GM12865 (cell line): ENCODE measurements at places on chromosomes 16 and 17.

GRCh38 chr16:73046849-73047214 is 1.1 kb downstream of the ZFHX3 start:
- no peak for DNase-seq

- no peak for DNase-seq
These were observed 159.9 kb upstream of the GSE1 start for GRCh38 chr16:85453194-85453678.

DNA sequence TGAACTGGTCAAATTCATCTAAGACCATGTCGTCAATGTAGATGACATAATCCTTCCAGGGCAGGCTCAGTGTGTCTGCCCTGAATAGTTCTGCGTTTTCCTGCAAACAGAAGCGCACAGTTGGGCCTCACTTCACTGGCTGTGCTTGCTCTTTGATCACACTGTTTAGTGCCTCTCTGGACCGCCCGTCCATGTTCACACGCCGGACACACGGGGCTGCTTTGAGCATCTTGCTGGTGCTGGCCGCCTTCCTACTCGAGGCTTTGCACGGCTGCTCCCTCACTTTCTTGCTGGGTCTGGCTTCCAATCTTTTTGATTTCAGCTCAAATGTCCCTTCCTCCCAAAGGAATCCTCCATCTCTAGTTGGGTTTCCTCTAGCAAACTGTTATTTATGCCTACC is 37.4 kb downstream of the DNAH17 start:
- DNase-seq: no peak

GRCh38 chr16:85615014-85615851 is 2.1 kb downstream of the GSE1 start:
- DNase-seq: no peak

DNA sequence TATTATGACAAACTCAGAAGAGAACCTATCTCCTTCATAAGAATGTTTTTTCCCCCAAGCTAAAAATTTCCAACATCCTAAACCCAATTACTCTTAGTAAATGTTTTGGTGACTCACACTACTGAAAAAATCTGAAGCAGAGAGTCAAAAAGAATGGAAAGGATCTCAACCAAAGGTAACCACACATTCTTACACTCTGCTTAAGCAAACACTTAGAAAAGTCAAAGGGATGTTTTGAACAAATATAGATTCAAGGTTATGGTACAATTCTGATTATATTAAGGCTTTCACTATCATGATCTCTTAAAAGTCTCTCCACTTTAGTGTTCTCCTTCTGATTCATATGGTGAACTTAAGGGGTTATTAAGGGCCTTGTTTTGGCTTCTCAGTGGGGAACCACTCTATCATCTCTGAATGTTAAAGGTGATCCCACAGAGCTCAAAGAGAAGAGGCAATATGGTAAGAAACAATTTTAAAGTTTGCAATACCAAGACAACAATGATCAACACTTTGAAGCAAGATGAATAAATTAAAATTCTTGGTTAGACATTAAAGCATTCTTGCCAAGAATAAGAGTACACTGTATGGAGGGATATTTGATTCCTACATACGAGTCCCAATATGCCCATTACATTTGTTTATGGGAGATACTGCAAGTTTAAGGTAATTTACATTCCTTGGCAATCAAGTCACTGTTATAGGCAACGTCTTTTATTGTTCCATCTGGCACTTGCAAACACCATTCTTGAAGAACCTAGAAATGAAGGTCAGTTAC is 69.2 kb downstream of the CDC27 start:
- no peak for DNase-seq

- DNase-seq: peak; percentile 68
These were observed 32.9 kb downstream of the CPSF4L start for GRCh38 chr17:73228748-73229236.

DNA sequence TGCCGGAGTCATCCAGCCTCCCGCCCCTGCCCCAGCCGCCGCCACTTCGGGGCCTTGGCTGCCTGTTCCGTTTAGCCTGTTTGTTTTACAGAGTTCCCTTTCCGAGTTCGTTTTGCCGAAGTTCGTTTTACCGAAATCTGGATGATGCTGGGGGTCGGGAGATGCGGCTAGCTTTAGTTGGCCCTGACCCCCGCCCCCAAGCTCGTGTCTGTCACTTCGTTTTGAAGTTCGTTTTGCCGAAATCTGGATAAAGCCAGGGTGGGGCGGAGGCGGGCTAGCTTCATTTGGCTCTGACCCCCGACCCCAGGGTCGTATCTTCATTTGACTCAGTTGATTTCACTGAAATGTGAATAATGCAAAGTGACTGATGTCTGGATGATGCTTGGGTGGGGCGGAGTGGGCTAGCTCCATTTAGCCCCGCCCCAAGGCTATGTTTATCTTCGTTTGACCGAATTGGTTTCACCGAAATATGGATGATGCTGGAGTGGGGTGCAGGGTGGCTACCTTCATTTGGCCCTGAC is 591 bp downstream of the PSMD7 start:
- DNase-seq: peak; percentile 53

DNA sequence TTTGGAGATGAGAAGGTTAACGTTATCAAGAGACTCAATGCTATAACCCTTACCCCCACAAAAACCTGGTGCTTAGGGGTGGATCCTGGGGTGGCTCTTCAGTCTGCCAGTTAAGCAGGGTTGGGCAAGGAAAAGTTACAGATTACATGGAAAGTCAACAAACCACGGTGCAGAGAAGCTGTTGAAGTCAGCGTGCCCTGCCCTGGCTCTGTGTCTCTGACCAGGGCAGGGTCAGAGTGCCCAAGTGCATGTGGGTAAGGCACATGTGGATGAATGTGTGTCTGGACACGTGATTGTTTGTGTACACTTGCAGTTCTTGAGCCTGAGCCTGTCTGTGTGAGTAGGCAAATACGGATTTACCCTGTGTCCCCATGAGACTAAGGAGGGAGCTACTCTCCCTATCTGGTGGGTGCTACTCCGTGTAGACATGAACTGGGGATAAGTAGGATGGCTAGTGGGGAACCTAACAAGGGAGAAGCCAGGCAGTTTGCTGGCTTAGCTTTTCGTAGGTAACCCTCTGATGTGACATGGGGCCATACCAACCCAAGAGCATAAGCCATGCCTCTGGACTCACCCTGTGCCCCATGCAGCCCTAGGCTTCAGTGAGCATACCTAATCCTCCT is 5.5 kb downstream of the IGFBP4 start:
- no peak for DNase-seq

DNA sequence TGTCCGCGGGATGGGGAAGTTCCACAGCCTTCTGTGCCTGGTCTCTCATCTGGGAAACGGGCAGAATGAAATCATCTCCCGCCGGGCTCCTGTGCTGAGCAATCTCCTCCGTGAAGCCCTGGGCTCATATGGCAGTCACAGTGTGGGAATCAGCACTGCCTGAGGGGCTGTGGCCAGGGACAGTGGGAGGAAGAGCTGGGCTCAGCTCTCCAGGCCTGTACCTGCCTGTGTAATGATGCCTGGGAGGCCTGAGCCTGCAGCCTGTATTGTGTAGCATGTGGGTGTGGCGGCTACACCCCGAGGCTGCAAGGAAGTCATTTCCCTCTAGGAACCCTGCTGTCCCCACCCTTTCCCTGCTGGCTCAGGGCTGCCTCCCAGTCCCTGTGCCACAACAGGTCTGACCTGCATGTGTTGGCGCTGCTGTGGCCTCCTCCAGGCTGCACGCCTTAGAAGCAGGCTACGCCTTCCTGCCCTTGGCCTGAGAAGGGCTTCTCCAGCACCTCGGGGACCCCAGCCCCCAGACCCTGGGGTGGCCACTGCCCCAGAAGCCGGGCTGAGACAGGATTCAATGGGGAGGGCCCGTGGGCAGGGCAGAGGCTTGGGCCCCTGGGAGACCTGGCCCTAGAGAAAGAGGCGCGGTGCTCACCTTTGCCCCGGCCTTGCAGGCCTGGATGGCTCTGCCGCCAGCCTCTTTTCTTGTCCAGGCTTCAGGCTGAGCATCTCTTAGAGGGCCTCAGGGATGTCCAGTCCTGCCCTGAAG is 2.1 kb downstream of the ITGB4 start:
- no peak for DNase-seq

DNA sequence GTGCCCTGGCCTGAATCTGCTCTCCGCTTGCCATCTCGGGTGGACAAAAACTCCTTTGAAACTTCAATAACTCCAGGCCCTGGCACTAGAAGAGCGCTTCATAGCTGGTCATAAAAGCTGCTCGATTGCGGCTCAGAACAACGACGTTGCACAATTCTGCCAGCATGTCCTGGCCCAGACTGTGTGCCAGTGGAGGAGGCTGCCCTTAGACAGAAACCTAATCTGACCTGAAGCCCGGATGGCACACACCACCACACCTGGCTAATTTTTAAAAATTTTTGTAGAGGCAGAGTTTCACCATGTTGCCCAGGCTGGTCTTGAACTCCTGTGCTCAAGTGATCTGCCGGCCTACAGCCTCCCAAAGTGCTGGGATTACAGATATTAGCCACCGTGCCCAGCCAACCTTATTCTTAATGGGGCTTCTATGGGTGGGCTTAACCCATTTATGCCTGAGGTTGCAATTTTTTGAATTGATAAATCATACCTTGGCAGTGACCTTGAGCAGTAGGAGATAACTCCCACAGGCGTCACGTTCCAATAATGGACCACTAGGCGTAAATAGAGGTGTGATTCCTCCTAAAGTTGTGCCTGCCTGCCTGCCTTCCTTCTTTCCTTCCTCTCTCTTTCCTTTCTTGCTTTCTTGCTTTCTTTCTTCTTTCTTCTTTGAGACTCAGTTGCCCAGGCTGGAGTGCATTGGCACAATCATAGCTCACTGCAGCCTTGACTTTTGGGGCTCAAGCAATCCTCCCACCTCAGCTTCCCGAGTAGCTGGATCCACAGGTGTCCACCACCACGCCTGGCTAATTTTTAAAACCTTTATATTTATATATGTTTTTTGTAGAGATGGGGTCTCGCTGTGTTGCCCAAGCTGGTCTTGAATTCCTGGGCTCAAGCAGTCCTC is 1.1 kb upstream of the PPL start:
- DNase-seq: no peak

- no peak for DNase-seq
These were observed 3.4 kb downstream of the CASKIN2 start for GRCh38 chr17:75511610-75512575.

DNA sequence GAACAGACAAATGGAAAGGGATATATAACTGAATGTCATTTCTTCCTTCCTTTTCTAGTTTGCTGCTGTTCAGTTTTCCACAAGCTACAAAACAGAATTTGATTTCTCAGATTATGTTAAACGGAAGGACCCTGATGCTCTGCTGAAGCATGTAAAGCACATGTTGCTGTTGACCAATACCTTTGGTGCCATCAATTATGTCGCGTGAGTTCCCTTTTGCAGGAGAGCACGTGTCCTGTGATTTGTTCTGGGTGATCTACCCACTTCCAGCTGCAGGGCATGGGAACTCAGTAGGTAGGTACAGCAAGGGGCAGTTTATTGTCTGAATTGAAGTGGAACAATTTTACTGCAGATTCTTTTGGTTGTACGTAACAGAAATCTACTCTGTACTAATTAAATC is 8.8 kb downstream of the ITGAL start:
- no peak for DNase-seq

DNA sequence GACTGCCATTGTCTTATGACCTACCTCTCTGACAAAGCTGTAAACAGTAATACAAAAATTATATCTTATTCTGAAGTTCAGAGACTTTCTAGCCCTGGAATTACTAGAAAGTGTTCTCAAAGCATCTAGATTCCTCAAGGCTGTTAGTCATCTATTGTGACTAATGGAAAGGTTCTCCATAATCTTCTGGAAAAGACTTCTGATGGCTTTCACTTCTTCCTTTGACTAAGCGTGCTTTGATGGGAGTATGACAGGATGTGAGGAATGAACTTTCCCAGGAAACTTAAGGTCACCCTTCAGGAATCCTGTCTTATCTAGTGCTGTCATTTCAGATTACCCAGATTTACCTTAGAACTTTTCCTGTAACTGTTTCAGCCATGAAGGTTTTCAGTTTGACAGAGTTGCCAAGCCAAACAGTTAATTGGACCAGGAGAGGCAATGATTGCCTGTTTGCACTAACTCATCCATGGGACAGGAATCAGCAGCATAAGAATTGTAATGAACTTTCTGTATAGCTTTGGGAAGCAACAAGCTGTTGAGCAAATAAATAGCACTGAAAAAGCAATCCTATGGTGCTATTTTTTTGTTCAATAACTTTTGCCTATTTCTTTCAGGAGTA is 43.5 kb downstream of the AP2B1 start:
- DNase-seq: no peak

DNA sequence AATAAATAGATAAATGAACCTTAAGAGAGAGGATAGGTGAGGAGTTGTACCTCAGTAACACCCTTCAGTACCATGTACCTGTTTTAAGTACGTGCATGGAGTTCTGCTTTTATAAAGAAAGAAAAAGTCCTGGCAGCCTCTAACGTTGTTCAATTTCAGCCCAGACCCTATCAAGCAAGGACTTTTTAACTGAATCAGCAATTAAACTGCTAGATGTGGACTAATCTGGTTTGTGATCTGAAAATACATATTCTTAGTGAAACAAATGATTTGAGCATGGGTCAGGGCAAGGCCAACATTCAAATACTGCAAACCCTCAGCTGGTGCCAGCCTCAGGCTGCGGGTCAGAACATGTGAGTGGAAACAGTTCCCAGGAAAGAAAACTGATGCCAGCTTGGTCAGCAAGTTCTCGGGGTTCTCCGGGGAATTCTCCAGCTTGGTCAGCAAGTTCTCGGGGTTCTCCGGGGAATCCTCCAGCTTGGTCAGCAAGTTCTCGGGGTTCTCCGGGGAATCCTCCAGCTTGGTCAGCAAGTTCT is 84.5 kb downstream of the MRM3 start:
- no peak for DNase-seq

DNA sequence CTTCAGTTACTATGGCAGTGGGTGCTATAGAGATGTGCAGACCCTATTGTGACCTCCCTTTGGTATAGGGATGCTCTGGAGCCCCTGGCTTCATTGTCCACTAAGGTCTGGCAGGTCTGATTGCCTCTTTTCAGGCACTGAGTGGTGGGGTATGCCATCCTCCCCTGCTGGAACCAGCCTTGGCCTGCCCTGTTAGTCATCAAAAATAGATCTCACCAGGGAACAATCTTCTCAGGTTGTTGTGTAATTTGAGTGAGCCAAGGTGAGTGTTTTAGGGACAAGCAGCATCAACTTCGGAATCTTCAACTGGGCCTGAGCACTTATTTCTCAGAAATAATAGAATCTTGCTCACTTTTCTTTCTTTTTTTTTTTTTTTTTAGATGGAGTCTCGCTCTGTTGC is 19.6 kb downstream of the HMOX2 start:
- DNase-seq: no peak

- no peak for DNase-seq
These were observed 30.7 kb upstream of the EIF1 start for GRCh38 chr17:41657936-41658335.

GRCh38 chr17:71519285-71519684 is 601.5 kb upstream of the SOX9 start:
- no peak for DNase-seq

- DNase-seq: peak; percentile 24
These were observed 61.7 kb upstream of the ZNF469 start for GRCh38 chr16:88320947-88321634.

GRCh38 chr16:50201787-50202186 is 48.7 kb downstream of the TENT4B start:
- peak; percentile 22 for DNase-seq
